ENCODE measurements at places on chromosomes 2 and 18.

- peak; percentile 18 for DNase-seq
Measured at GRCh38 chr2:113284476-113284875, 5.8 kb upstream of the PAX8 start.

GRCh38 chr2:151654085-151654484 is 80.2 kb downstream of the NEB start:
- no peak for DNase-seq

DNA sequence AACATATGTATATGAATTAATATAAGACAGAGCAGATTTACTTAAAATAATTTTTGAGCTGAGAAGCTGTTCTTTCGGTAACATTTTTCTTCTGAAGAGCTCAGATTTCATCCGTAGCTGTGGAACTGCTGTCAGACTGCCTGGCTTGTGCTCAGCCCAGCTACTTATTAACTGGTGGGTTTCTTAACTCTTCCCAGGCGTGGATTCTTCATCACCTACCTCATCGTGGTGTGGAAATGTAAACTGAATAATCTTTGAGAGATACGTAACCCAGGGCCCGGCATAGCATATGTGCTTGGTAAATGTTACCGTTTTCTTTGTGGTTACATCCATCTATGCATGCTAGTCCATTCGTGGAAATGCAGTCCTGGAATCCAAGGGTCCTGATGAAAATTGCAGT is 145.0 kb downstream of the MCFD2 start:
- peak; percentile 66 for DNase-seq

GRCh38 chr18:49519101-49519971 is 32.3 kb upstream of the C18orf32 start:
- DNase-seq: no peak

GRCh38 chr2:233822781-233823730 is 31.3 kb downstream of the HJURP start:
- no peak for DNase-seq

- DNase-seq: peak; percentile 22
Measured at GRCh38 chr2:41042343-41042742, 590.5 kb upstream of the SLC8A1 start.

DNA sequence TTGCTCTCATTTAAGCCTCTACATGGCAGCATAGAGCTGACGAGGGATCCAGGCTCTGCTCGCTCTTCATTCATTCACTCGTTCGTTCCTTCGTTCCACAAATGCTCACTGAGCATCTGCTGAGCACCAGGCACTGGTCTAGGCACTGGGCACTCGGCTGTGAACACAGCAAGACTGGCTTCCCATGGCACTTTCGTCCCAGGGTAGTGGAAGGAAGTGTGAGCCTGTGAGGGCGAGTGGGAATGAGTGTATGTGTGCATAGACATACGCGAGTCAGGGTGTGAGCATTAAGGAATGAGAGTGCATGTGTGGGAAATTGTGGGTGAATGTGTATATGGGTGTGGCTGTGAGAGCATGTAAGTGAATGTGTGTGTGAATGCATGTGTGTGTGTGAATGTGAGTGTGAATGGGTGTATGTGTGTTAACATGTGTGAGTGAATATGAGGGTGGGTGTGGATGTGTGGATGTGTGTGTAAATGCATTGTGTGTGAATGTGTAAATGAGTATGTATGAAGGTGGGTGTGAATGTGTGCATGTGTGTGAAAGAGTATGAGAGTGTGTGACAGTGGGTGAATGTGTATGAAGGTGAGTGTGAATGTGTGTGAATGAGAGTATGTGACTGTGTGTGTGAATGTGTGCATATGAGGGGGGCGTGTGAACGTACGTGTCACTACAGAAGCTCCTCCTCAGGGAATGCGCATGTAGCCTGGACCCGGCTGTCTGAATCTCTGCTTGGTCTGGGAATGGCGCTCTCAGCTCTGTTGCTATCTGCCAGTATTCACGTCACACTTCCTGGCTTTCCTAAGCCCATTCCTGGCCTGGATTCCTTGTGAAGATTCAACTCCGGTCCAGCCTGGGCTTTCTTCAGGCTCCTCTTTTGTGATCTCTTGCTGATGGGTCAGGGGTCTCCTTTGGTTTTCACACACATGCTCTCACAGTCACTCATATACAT is 28.8 kb downstream of the SNORC start:
- DNase-seq: peak; percentile 63

DNA sequence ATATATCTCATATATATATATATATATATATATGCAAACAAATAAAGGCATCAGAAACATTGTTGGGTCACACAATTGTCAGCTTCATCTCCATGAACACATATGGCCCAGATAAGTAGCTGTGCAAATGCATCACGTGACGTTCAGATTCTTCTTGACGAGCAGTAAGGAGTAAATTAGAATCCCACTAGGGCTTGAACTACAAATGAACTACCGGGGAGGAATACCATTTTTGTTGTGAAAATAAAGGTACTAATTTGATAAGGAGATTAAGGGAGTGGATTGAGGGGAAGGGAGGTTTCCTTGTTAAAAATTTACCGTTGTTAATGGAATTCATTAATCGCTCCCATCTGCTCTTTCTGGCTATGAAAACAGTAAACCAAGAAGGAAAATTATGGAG is 186.5 kb upstream of the COPS8 start:
- DNase-seq: no peak

GRCh38 chr2:55296393-55296792 is 27.4 kb upstream of the MTIF2 start:
- no peak for DNase-seq

- no peak for DNase-seq
Measured at GRCh38 chr2:65107530-65107929, 22.4 kb downstream of the RAB1A start.

- DNase-seq: no peak
Measured at GRCh38 chr2:194587739-194588270, 1069.2 kb upstream of the SLC39A10 start.

DNA sequence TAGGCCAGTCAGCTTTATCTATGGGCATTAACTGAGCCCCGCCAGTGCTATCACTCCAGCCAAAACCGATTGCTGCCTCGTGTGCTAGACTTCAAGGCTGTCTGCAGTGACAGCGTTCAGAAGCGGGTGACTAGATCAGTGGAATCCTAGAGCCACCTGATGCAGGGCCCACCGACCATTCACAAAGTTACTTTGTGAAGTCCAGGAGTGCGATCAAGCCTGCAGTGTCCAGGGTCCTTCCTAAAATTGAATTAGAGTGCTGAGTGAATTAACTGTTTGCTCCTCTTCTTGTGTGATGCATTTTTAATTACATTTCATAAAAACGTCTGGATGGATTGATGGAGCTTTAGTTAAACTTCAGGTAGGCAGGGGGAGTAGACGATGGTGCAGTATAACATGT is 13.9 kb downstream of the PCARE start:
- DNase-seq: no peak

- no peak for DNase-seq
Measured at GRCh38 chr2:20302019-20302418, 48.6 kb downstream of the PUM2 start.

DNA sequence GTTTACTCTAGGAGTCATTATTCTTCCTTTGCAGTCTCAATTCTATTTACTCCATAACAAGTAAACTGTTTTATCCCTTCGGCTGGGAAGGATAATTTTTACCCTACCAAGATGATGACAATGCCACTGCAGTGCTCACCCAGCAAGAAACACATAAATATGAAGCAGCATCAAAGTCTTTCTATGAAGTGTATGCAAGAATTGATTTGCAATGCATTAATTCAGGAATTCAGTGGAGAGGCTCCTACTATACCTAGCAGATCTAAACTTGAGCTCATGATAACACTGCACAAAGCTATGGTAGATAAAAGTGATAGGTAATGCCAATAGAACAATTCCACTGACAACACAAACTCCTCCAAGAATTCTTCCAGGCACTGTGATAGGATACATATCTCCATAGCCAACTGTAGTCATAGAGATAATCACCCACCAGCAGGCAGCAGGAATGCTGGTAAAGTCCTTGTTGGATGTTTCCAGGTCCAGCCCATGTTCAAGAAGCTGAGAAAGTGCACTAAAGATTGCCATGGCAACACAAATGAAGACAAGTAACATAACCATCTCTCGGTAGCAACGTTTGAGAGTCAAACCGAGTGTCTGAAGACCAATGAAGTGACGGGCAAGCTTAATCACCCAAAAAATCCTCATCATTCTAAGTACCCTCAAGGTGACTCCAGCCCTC is 49.9 kb downstream of the KCNG3 start:
- no peak for DNase-seq

- no peak for DNase-seq
Measured at GRCh38 chr2:74688881-74689280, 34.8 kb downstream of the SEMA4F start.

DNA sequence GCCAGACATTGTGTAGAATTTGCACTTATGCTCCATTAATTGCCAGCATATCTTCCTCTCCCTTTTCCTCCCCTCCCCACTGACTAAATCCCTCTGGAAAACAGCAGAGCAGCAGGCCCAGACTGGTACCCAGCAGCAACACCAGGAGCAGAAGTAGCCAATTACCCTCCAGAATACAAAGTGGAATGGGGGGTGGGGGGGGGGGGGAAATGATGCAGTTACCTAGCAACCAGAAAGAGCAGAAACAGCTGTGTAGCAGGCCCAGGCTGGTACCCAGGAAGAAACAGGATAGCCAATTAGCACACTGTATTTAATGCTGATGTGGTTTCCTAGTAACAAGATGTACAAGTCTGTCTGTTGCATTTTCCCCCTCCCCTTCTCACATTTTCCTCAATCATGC is 52.3 kb downstream of the KLF7 start:
- no peak for DNase-seq

DNA sequence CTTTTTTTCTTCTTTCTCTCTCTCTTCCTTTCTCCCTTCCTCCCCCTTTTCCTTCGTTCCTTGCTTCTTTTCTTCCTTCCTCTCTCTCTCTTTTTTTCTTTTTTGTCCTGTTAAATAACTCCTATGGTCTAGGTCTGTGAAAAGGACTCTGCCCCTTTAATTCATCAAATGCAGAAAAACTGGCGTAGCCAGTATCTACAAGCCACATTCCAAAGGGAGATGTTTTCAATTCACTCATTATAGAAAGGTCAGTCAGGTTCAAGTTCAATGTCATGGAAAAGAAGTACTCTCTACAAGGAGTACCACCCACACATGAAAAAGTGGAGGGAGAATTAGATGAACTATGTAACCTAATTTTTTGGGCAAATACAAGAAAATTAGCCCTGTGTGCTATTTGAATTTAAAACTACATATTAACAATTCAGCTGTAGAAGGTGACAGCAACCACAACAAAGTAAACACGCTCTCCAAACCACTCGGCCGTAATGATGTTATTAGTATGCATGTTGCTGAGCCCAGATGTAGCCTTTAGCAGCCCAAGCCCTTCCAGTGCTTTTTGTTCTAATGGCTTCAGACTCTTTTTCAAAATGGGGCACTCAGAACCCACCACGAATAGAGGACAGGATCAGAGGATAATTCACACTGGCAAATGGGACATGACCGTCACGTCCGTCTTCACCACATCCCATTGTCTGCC is 735.4 kb upstream of the FANCL start:
- no peak for DNase-seq

DNA sequence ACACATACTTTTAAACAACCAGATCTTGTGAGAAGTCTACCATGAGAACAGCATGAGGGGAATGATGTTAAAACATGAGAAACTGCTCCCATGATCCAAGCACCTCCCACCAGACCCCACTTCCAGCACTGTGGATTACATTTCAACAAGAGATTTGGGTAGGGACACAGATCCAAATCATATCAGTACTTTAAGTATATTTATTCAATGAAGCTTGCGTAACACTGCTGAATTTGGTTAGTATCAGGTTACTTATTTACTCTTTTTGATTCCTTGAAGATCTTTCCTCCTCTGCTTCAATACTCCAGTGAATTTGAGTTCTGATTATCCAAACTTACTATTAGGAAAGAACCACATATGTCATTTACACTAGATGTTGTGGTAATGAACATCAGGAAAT is 418.6 kb downstream of the PIK3C3 start:
- DNase-seq: peak; percentile 1

GRCh38 chr2:127437781-127438726 is 19.8 kb downstream of the PROC start:
- no peak for DNase-seq

DNA sequence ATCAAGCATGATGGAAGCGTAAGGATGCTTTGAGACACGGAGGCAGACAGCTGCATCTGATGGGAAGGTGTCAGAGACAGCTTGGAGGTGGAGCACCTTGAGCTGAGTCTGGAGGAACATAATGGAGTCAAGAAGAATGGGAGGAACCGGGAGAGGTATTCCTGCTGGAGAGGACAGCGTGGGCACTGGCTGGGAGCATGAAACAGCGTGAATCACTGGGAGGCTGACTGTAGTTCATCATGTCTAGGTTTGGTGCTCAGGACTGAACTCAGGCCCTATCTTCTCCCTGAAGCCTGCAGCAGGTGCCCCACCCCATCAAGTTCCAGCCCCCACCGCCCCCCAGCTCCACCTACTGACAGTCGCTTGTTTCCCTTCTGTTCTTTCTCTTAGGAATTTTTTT is 98.6 kb downstream of the TMEM17 start:
- no peak for DNase-seq

- peak; percentile 9 for DNase-seq
Measured at GRCh38 chr2:96679848-96680247, 37.3 kb downstream of the FER1L5 start.

GRCh38 chr2:45577441-45577840 is 33.6 kb downstream of the SRBD1 start:
- DNase-seq: peak; percentile 68

DNA sequence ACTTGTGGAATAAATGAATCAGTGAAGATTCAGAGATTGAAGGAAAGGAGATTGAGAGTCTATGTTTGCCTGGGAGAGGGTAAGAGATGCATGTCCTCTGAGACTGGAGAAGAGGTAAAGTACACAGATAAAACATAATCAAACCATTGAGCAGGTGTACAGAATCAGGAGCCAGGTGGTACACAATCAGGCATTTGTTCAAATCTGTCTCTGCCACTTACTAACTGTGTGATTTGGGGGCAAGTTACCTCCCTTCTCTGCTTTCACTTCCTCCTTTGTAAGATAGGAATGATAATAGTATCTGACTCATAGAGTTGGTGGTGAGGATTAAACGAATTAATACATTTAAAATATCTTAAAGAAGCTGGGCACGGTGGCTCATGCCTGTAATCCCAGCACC is 94.0 kb downstream of the CDK15 start:
- DNase-seq: no peak

DNA sequence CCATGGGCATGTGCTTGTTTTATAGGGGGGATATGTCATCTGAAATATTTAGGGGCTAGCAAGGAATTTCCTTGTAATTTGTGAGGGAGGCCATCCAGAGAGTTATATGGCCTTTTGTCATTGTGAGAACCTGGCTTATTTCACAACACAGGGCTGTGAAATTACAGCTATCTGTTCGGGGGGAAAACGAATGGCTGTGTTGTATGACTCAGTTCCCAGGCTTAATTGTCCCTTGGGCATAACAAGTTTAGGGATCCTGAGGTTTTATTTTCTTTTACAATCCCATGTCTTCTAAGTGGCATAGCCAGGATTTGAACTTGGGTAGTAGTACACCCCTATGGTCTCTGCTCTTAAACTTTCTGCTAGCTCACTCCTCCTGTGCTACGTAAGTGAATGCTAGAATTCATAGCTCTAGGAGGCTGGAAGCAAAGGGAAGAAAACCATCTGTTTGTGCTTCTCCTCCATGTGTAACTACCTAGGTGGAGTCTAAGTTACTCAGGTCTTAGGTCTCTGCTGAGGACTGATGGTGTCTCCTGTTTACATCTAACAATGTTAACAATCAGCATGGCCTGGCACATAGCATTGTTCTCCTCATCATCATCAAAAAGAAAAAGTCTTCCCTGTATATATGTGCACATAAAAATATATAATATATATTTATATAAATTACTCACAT is 53.8 kb downstream of the SKA1 start:
- DNase-seq: peak; percentile 48

Data from cardiac fibroblast (primary cell).